Fibroblast of upper back skin (primary cell): ENCODE measurements at places on chromosomes 11 and 22.

- DNase-seq, result no peak
Measured at GRCh38 chr11:20249378-20249777, 89.1 kb upstream of the DBX1 start.

DNA sequence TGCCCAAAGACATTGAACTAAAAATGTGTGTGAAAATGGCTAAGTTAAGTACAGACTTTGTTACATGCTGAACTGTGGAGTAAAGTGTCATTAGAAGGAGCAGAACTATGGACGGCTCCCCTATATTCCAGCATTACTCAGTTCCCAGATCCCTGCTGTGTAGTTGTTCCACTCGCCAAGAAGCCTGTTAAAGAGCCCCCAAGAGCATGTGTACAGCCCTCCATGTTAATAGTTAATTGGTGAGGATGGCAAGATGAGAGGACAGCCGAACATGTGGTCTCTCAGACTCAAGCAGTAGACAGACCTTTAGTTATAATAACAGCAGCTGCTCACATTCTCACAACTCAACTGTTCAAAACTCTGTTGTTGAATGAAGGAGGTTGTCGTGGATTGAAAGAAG lies 127.4 kb downstream of the ELP4 start:
- no peak for DNase-seq

DNA sequence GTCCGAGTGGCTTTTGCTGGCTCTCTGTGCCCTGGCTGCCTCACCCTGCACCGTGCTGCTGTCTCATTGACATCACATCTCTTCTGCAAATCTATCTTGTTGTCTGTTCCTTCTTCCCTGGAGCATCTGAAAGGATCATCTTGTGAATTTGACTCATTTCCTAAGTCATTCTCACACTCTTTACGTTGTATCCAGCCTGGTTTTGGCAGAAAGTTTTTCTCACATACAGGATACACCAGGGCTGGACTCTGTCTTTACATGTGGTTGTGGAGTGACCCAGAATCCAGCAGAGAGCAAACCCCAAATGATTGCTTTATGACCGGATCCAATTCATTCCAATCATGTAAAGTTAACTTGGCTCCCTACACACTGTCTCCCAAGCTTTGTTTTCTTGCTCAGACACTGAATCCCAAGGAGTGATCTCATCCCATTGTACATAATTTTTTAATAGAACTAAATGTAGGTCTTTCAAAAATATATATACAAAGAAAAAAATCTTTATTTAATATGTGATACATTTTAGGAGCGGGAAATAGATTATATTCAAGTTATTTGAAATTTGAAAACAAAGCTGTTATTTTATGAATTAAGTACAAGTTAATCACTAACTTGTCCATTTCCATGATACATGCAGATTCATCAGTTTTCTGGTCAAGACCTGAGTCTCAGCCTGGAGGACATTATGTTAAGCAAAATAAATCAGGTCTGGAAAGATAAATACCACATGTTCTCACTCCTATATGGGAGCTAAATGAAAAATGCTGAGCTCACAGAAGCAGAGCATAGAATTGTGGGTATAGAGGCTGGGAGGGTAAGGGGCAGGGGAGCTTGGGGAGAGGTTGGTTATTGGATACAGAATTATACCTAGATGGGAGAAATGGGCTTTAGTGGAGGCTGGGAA lies 2.9 kb upstream of the RFPL1 start:
- peak; percentile 27 for DNase-seq

DNA sequence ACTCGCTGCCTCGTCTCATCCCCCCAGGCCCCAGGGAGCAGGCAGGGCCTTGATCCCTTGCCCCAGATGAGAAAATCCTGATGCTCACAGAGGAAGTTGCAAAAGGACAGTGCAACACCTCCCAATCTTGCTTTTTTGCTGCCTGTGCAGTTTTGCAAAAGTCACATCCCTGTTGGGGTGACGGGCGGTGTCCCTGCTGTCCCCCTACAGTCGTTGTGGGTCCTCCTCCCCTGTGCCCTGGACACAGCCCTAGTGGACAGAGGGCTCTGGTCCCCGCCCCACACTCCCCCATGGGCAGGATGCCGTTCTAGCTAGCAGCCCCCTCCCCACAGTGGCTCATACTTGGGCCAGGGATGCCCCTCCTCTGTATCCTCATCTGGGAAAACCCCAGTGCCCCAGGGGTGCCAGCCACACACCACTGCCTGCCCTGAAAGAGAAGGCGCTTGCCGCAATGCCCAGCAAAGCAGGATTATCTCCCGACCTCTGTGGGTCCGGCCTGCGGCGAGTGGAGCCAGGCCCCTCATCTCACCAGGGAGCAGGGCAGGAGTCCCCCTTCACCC lies 18.4 kb upstream of the CTSD start:
- no peak for DNase-seq

- no peak for DNase-seq
Measured at GRCh38 chr11:74427384-74427886, 29.2 kb upstream of the PGM2L1 start.

DNA sequence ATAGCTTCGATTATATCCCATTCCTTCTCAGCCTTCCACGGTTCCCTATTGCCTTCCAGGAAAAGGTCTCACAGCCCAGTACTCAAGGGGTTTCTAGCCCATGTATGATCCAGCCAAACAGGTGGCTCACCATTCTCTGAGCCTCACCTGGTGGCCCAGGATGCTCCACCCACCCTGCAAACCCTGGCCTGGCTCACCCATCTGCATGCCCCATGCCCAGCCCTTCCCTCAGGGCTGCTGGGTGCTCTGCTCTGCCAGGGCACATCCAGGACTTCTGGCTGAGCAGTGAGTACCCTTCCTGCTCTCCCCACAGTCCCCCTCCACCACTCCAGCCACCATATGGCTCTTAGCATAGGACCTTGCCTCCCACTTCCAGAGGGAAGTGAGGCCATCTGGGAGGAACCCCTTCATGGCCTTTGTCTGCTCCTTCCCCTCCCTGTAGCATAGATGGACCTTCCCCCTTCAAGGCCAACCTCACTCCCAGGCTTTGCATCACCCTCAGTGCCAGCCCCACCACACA lies 5.8 kb upstream of the RCOR2 start:
- DNase-seq, result no peak

DNA sequence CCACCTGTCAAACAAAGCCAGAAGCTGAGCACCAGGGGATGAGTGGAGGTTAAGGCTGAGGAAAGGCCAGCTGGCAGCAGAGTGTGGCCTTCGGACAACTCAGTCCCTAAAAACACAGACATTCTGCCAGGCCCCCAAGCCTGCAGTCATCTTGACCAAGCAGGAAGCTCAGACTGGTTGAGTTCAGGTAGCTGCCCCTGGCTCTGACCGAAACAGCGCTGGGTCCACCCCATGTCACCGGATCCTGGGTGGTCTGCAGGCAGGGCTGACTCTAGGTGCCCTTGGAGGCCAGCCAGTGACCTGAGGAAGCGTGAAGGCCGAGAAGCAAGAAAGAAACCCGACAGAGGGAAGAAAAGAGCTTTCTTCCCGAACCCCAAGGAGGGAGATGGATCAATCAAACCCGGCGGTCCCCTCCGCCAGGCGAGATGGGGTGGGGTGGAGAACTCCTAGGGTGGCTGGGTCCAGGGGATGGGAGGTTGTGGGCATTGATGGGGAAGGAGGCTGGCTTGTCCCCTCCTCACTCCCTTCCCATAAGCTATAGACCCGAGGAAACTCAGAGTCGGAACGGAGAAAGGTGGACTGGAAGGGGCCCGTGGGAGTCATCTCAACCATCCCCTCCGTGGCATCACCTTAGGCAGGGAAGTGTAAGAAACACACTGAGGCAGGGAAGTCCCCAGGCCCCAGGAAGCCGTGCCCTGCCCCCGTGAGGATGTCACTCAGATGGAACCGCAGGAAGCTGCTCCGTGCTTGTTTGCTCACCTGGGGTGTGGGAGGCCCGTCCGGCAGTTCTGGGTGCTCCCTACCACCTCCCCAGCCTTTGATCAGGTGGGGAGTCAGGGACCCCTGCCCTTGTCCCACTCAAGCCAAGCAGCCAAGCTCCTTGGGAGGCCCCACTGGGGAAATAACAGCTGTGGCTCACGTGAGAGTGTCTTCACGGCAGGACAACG lies 11.7 kb downstream of the CXCR5 start:
- DNase-seq, result no peak

DNA sequence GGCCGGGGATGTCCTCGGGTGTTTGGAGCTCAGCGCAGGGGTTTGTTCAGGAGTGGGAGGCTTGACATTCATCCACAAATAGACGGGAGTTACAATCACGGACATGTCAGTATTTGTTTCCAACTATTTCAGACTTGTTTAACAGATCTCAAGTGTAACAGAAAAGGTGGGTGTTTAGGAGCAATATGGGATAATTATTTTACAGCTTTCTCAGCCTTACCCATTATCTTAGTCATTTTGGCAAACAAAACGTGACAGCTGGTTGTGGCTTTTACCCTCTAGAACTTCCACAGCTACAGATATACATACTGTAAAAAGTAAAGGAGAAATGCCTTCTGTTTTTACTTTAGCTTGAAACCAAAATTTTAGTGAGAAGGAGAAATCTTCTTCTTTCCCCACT lies 178.7 kb upstream of the TMEM45B start:
- no peak for DNase-seq

DNA sequence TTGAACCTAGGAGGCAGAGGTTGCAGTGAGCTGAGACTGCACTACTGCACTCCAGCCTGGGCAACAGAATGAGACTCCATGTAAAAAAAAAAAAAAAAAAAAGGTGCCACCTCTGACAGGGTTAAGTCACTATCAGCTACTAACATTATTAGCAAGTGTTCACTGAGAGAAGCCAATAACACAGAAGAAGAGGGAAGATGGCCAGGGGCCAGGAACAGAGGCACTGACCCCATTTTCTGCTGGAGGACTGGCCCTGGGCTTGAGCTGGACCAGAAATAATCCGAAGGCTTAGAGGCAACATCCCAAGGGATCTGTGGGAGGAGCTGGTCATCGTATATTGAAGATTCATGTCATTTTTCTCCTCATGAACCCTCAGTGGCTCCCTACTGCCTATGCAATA lies 5.0 kb downstream of the SLC5A1 start:
- DNase-seq, result no peak

DNA sequence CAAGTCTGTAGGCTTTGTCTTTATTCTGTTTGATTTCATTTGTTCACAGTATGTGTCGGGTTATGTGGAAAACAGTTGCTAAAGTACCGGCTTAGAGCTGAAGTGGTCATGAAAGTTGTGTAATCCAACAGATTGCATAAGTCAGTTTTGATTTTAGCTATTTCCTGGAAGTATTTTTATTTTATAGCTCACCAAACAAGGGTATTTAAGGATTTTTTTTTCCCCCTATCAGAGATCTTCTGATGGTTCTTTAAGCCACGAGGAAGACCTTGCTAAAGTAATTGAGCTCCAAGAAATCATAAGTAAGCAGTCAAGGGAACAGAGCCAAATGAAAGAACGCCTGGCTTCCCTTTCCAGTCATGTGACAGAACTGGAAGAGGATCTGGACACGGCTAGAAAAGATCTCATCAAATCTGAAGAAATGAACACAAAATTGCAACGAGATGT lies 55.9 kb downstream of the PPFIA1 start:
- DNase-seq, result peak; percentile 55
